ENCODE measurements at places on chromosomes 3 and 15.

- no peak for DNase-seq
These were observed 22.7 kb upstream of the PIAS1 start for GRCh38 chr15:68031404-68031803.

- DNase-seq, result peak; percentile 57
These were observed 53.8 kb downstream of the CMTM6 start for GRCh38 chr3:32448686-32449474.

GRCh38 chr15:40072216-40072990 is 33.4 kb upstream of the SRP14 start:
- no peak for DNase-seq

DNA sequence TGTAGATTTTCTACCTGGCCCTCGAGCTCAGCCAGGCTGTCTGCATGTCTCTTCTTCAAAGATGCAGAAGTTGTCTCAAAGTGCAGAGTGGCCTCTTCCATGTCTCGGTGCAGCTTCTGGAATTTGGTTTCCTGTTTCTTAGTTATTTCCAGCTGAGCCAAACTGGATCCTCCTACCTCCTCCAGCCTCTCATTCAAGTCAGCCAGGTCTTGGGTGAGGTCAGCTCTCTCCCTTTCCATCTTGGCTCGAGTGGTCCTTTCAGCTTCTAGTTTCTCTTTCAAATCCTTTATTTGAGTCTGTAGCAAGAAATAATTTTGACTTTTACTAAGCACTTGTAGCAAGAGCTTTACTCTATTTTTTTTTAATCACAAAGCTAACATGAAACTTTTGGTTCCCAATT is 81.8 kb downstream of the MYH15 start:
- DNase-seq, result no peak

GRCh38 chr3:102037209-102037608 is 187.9 kb downstream of the NFKBIZ start:
- no peak for DNase-seq

GRCh38 chr3:18747383-18747782 is 322.2 kb upstream of the SATB1 start:
- no peak for DNase-seq

DNA sequence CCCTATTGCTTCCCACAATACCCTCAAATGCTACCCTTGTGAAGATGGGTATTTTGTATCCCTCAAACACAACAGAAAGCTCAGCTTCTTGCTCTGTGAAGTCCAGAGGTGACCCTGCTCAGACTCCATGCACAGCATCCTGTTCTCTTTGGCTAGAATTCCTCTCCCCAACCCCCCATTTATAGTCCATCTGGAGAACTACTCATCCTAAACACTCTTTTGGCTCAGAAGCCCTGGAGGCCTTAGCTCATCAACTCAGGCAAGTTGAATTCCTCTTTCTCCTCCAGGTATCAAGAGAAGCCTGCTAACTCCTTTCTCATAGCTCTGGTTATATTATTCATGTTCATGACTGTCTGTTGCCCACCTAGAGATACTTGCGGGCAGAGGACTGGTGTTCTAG is 18.3 kb upstream of the GASK1A start:
- no peak for DNase-seq

- peak; percentile 34 for DNase-seq
These were observed 30.9 kb downstream of the MGLL start for GRCh38 chr3:127791221-127791913.

DNA sequence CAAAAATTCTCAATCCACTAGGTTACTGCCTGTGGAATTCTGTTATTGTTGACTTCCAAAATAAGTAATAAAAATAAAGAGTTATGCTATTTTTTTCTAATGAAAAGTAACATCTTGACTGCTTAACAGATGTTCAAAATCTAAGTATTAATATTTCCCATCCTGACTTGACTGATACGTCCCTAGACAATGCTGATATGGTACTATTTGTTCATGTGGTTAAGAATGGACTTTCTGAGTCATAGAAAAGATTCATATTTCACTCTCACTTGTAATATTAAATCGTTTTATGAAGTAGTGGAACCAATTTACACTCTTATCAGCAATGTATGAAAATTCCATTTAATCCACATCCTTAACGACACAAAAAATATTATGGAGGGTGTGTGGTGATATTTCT is 104.8 kb upstream of the PLSCR5 start:
- DNase-seq, result no peak

DNA sequence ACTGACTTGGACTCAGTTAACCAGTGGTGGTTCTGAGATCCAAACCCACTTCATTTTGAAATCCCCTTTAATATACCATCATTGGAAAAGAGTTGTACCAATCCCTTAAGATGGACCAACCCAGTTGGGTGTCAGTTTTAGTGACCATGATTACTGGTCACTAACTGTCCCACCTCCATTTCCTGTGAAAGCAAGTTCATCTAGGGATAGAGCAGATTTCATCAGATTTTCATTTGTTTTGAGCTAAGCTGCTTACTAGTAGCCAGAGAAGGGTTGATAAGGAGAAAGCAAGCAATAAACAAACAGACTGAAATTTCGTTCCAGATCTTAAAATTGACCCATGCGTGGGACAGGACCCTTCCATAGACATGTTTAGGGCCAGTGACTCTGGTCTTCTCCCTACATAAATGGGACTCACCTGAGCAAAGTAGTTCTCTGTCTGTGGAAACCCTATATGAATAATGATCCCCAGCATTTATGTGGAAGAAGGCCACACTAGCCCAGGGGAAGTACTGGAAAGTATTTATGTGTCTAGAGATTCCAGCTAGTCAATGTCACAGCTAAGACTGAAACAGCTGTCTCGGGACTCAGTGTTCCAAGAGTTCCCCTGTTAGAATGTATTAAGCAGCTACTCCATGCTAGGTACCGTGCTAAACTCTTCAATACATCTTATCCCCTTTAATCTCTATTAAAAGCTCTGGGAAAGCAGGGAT is 196.0 kb upstream of the BCL6 start:
- DNase-seq, result no peak

DNA sequence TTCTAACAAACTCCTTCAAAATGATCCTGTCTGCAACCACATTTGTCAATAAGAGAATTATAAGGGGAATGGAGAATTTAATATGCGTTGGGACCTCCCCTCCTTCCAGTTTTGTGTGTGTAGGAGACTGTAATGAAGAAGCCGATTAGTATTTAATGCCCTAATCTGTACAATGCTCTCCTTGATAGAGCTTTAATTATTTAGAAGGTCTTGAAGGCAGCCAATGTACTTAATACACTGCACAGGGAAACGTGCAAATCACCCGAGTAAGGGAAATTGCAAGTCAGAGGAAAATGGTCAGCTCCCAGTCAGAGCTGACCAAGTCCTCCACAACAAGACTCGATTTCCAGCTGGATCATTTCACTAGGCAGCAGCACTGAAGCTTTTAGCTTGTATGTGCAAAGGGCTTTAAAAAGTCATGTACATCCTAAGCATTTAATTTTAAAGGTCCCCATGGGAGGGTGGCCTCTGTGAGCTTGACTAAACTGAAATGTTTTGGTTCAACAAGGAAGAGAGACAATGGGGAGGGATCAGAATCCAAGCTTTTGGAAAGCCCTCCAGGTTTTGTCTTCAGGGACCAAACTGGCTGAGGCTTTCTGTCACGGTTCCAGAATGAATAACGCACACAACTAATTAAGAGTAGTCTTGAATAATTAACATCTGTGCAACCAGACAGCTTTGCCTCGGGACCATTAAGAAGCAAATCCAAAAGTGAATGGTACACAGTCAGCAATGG is 159.8 kb upstream of the MITF start:
- DNase-seq, result no peak

GRCh38 chr15:75339531-75340240 is 3.8 kb downstream of the COMMD4 start:
- no peak for DNase-seq

DNA sequence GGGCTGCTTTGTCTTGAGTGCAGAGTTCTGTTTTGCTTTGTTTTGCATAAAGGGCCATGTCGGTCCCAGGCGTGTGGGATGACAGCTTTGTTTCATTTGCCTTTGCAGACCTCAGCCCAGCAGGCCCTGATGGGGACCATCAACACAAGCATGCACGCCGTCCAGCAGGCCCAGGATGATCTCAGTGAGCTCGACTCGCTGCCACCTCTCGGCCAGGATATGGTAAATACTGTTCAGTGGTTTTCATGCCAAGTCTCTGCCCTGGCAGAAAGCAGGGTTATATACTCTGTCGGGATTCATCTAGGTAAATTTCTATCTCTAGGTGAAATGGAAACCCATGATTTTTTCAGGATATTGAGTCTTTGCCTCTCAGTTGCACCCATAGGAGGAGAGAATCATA is 343.9 kb upstream of the TPM1 start:
- DNase-seq, result no peak

- DNase-seq, result no peak
These were observed 22.4 kb downstream of the CHD2 start for GRCh38 chr15:92922418-92923002.

GRCh38 chr3:120113128-120114116 is 19.2 kb upstream of the GSK3B start:
- DNase-seq, result no peak

- no peak for DNase-seq
These were observed 80.9 kb upstream of the DCBLD2 start for GRCh38 chr3:98982351-98982750.

- no peak for DNase-seq
These were observed 109.0 kb upstream of the CTDSPL start for GRCh38 chr3:37752649-37753025.

DNA sequence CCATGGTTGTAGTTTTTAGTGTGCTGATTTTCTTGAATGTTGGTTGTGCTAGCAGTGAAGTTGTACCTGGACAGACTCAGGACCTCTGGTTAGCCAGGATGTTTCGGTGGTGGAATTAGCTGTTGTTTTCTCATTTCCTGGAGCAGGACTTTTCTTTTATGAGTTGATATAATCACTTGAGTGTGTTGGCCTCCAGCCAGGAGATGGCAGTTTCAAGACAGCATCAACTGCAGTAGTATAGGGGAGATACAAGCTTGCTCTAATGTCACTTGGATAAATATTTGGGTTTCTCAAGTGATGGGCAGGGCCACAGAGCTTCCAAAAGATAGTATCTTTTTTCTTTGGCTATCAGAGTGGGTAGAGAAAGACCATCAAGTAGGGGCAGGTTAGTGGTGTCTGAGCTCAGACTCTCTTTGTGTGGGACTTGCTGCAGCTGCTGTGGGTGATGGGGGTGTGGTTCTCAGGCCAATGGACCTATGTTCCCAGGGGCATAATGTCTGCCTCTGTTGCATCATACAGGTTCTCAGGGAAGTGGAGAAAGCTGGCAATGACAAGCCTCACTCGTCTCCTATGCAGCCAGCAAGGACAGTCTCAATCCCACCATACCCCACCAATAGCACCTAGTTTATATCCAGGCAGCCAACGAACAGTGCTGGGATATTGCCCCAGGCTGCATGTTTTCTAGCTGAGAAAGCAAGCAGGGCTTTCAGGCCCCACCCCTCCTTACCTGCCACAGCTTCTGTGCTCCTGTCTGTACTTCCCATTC is 14.6 kb upstream of the OR5K2 start:
- DNase-seq, result no peak

DNA sequence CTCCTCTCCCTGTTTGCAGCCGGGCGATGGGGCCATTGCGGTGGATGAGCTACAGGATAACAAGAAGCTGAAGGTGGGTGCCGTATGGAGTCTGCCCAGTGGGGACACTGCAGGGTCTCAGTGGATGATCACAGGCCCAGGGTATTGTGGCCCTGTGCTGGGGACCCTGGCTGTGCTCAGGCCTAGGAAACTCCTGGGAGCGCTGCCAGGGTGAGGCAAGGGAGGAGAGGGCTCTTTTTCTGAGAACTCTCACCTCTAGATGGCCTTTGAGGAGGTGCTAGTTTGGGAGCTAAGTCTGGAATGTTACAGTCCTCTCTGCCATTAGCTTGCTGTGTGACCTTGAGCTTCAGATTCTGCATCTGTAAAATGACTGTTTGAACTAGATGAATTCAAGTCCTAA is 16.4 kb downstream of the SLC24A1 start:
- DNase-seq, result no peak

DNA sequence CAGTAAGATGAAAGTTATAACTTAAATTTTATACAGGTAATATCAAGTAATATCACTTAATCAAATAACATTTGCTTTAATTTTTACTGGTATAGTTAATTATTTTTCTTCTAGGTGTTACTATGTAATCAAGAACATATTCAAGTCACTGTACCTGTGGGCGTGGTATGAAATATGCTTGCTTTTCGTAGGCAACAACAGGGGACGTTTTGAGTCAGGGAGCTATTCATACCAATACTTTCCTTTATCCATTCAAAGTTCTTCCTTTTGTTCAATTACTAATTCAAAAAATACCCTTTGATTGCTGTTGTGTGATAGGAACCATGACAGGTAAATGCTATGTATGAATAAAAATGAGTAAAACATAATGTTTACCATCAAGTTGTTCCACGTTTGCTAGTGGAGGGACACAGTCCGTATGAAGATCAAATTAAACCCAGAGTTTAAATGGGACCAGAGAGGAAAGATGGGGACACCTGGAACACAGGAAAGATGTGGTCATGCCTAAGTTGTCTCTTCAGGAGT is 654.0 kb upstream of the KCNMB2 start:
- DNase-seq, result no peak

GRCh38 chr15:65887565-65887964 is 18.3 kb downstream of the RAB11A start:
- DNase-seq, result no peak

GRCh38 chr3:39404943-39405686 is 1.4 kb upstream of the RPSA start:
- no peak for DNase-seq

GRCh38 chr3:178043084-178043483 is 493.2 kb upstream of the KCNMB2 start:
- DNase-seq, result no peak

- no peak for DNase-seq
These were observed 100.0 kb downstream of the CACNA2D3 start for GRCh38 chr3:54222316-54222715.

DNA sequence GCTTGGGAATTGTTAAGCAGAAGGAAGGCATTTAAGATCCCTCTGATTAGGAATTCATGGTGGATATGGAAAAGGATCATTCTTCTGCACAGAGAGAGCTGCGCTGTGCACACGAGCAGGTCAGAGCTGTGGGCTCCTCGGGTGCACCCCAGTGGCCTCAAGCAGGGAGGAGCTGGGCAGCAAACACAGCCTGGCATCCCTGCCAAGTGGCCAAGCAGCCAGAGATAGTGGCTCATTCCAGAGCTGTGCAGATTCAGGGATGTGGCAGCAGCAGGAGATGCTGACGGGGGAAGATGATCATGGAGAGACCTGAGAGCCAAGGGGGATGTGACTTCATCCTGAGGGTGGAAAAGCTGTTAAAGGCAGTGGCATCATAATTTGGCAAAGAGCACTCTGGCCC is 55.9 kb downstream of the LRRK1 start:
- DNase-seq, result no peak

Measured in activated effector memory CD4-positive, alpha-beta T cell treated with anti-CD3 and anti-CD28 coated beads, Interleukin-2, amount 50 U/mL, for 16 hours (primary cell).